ENCODE measurements at places on chromosomes 1 and 21. TPM values are rescaled to one million over a fixed set of nuclear protein-coding genes. Genes with fewer than 3 reads are reported as not detected.
A peak's percentile ranks its signal among the peaks of the same experiment; 100 is the strongest.

GRCh38 chr1:41521766-41522165 is 37.3 kb upstream of the EDN2 start:
- no peak for DNase-seq
- no peak overlapping the region for H3K27ac ChIP-seq
- no peaks in the 10 kb centered on the region for H3K27me3 ChIP-seq

- no peak for DNase-seq
- no peaks in the 10 kb centered on the region for H3K4me1 ChIP-seq
- no peaks in the 10 kb centered on the region for H3K27me3 ChIP-seq
- H3K27ac ChIP-seq = no peak overlapping the region
- no peak overlapping the region for H3K4me3 ChIP-seq
Observed at GRCh38 chr1:186627019-186627418, 53.2 kb downstream of the PTGS2 start.

GRCh38 chr1:112904071-112904830 is 51.7 kb downstream of the SLC16A1 start:
- H3K4me3 ChIP-seq = no peak overlapping the region
- no peak overlapping the region for H3K27ac ChIP-seq
- DNase-seq = no peak

DNA sequence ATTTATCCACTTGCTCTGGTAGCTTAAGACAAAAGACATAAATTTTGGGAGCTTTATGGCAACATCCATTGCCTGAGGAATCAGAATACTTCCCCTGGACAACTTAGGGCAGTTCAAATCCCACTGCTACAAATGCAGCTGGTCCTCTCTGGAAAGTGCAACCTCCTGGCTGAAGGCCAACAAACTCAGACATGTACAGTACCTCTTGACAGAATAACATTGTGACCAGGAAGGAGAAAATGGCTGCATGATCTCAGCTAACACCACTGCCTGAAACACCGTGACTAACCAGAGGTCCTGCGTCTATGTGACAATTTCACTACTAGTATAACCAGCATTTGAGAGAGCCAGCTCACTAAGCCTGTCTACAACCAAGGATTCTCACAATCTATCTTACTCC is 218.9 kb downstream of the CRB1 start:
- H3K27me3 ChIP-seq = no peaks in the 10 kb centered on the region
- no peak overlapping the region for H3K27ac ChIP-seq
- no peaks in the 10 kb centered on the region for H3K4me1 ChIP-seq
- no peak for DNase-seq
- H3K4me3 ChIP-seq = no peak overlapping the region
- H3K36me3 ChIP-seq = no peaks in the 10 kb centered on the region

DNA sequence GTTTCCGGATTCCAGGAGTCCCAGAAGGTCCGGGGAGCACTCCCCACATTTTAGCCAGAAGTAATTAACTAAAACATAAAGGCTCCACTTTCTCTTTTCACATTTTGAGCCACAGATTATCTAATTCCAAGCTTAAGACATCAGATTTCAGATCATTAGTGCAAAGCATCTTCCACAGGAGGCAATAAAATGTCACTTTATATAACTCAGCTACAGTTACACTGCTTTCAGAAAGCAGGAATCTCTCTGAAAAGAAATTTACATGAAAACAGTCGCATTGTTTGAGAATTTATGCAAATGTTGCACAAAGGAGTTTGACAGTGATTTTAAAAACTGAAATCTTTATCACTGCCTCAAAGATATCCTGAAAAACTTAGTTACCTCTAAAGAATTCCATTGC is 99.7 kb downstream of the LMO4 start:
- no peak overlapping the region for H3K4me3 ChIP-seq
- no peak for DNase-seq
- no peaks in the 10 kb centered on the region for H3K36me3 ChIP-seq
- H3K4me1 ChIP-seq = no peaks in the 10 kb centered on the region
- no peaks in the 10 kb centered on the region for H3K27me3 ChIP-seq

DNA sequence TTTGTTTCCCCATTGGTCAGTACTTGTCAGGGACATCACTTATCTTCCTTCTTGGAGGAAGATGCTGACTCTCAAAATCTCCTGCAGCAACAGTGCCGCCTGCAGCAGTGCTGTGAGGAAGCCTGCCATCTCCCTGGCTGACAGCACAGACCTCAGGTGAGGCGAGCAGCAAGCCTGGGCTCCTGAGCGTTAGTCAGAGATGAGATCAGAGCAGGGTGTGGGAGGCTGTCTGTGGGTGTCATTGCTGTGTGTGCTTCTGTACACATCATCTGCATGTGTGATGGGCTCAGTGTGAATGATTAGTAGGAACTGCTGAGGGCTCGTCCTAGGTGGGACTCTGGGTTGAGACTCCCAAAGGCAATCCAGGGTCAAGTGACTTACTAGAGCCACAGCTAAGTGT is 6.1 kb downstream of the STRIP1 start:
- no peak for DNase-seq
- no peak overlapping the region for H3K4me3 ChIP-seq
- H3K36me3 ChIP-seq = peaks cover 76% of the 10 kb centered on the region
- no peaks in the 10 kb centered on the region for H3K27me3 ChIP-seq

DNA sequence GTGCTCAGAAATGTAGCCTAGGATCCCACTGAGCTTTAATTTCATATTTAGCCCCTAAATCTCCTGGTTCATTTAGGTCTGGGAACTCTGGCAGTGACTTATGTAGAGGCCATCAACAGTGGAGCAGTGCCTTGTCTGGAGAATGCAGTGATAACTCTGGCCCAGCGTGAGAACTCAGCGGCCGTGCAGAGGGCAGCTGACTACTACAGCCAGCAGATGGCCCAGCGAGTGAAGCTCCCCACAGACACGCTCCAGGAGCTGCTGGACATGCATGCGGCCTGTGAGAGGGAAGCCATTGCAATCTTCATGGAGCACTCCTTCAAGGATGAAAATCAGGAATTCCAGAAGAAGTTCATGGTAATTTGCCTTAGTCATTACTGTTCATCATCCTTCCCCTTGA is 17.8 kb downstream of the GBP6 start:
- H3K27ac ChIP-seq = no peak overlapping the region
- no peaks in the 10 kb centered on the region for H3K4me1 ChIP-seq
- H3K36me3 ChIP-seq = no peaks in the 10 kb centered on the region
- H3K4me3 ChIP-seq = no peak overlapping the region
- DNase-seq = no peak

DNA sequence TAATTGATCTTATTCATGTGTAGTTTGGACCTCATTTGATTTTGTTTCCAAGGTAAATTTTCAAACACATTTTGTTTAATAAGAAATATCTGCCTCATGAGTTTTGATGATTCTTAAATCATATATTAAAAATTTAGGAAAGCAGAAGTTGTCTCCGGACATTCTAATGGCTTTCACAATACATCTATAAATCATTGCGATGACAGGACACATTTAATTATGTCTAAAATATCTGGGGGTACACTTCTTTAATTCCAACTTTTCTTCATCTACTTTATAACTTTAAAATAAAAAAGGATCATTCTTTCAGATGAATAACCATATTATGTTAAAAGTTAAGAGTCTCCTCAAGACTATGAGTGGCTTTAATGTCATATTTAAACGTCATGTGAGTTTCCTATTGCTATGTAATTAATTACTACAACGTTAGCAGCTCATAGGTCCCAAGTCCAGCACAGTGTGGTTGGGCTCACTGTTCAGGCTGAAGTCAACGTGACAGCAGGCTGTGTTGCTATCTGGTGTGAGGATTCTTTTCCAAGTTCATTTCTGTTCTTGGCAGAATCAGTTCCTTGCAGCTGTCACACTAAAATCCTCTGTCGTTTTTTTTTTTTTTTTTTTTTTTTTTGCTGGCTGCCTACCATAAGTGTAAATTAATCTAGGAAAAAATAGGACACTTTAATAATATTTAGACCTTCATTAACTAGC is 893.5 kb downstream of the LTN1 start:
- DNase-seq = no peak
- no peak overlapping the region for H3K27ac ChIP-seq
- H3K27me3 ChIP-seq = no peaks in the 10 kb centered on the region
- no peak overlapping the region for H3K4me3 ChIP-seq
- H3K36me3 ChIP-seq = no peaks in the 10 kb centered on the region

- no peaks in the 10 kb centered on the region for H3K36me3 ChIP-seq
- H3K27ac ChIP-seq = no peak overlapping the region
- no peak for DNase-seq
- no peaks in the 10 kb centered on the region for H3K27me3 ChIP-seq
- no peak overlapping the region for H3K4me3 ChIP-seq
- H3K4me1 ChIP-seq = no peaks in the 10 kb centered on the region
Observed at GRCh38 chr21:28337315-28337714, 655.4 kb downstream of the LTN1 start.

GRCh38 chr21:45019887-45020537 is 54.4 kb upstream of the ADARB1 start:
- H3K4me3 ChIP-seq = no peak overlapping the region
- H3K36me3 ChIP-seq = no peaks in the 10 kb centered on the region
- H3K27me3 ChIP-seq = peaks cover 14% of the 10 kb centered on the region
- no peak for DNase-seq

GRCh38 chr1:233393084-233393840 is 65.7 kb downstream of the MAP3K21 start:
- H3K27ac ChIP-seq = no peak overlapping the region
- H3K4me1 ChIP-seq = no peaks in the 10 kb centered on the region
- H3K4me3 ChIP-seq = no peak overlapping the region
- H3K27me3 ChIP-seq = peaks cover 9% of the 10 kb centered on the region

GRCh38 chr1:222525951-222526350 is 22.0 kb downstream of the HHIPL2 start:
- no peaks in the 10 kb centered on the region for H3K36me3 ChIP-seq
- no peak overlapping the region for H3K27ac ChIP-seq
- H3K4me3 ChIP-seq = no peak overlapping the region
- DNase-seq = no peak
- H3K27me3 ChIP-seq = no peaks in the 10 kb centered on the region

GRCh38 chr1:84715342-84716019 is 25.2 kb upstream of the SSX2IP start:
- no peak overlapping the region for H3K4me3 ChIP-seq
- no peaks in the 10 kb centered on the region for H3K36me3 ChIP-seq
- no peak overlapping the region for H3K27ac ChIP-seq
- no peaks in the 10 kb centered on the region for H3K27me3 ChIP-seq

DNA sequence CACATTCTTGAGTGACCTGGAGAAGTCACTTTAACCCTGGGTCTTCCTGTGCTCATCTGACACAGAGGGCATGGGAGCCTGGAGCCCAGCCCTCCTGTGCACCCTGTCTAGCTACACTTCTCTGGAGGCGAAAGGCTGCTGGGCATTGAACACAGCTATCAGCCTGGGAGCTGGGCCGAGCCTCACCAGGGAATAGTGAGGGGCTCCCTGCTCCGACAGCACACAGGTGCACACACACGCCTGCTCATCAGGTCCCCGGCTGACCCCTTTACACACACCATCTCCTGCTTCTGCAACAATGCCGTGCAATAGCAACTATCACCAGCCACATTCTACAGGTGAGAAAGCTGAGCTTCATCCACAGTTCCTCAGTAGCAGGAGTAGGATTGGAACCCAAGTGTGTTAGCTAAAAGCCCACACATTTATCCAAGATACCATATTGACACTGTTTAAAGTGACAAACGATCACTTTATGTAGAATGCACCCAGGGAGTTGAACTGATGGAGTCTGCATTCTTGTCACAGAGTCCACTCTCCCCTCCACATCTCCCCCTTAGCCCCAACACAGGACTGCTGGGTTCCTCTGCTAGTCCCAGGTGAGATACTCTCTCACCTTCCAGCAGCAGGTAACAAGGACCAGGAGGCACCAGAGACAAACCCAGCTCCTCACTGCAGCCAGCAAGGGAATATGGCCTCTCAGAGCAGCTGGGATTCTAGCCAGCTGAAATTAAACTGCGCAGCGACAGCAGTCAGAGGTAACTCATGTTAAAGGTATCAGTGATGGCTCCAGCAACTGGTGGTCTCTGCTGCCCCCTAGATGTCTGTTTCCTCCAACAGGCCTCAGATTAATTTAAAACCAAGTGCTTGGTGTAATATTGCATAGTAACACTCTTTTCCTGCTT is 18.3 kb upstream of the CAPN8 start:
- H3K4me1 ChIP-seq = no peaks in the 10 kb centered on the region
- no peak overlapping the region for H3K4me3 ChIP-seq
- no peaks in the 10 kb centered on the region for H3K36me3 ChIP-seq
- no peaks in the 10 kb centered on the region for H3K27me3 ChIP-seq
- DNase-seq = peak; percentile 34

DNA sequence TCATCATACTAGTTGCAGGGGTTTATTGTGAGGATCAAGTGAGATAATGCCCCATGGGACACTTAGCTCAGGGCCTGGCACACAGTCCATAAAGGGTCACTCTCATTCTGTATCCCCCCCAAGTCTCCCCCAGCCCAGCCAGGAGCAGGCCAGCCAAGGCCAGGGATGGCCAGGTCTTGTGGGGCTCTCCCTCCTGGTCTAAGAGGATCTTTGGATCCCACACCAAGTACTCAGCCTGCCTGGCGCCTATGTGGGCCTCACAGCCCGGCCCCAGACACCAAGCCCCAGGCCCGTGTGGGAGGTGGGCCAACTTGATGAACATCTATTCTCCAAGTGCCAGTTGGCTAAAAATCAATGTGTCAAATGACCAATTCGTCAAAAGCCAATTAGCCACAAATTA is 117.8 kb downstream of the GLIS1 start:
- no peaks in the 10 kb centered on the region for H3K4me1 ChIP-seq
- H3K4me3 ChIP-seq = no peak overlapping the region
- H3K27me3 ChIP-seq = no peaks in the 10 kb centered on the region
- no peak for DNase-seq
- no peaks in the 10 kb centered on the region for H3K36me3 ChIP-seq

- H3K4me1 ChIP-seq = no peaks in the 10 kb centered on the region
- H3K4me3 ChIP-seq = no peak overlapping the region
- H3K27me3 ChIP-seq = no peaks in the 10 kb centered on the region
- H3K36me3 ChIP-seq = no peaks in the 10 kb centered on the region
Observed at GRCh38 chr1:109191377-109191776, 22.3 kb upstream of the SARS1 start.

DNA sequence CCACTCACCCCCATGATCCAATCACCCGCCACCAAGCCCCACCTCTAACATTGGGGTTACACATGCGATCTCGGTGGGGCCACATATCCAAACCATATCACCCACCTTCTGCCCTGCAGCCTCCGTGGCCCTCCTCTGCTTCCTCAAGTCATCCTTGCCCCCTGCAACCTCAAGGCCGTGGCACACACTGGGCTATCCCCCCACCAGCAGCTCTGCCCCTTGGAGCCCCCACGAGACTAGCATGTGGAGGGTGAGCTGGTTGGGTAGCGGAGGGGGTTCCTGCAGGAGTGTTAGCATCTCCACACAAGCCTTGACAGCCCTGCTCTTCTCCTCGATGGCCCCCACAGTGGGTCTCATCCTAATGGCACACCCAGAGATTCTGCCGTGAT is 100.8 kb downstream of the TOMM20 start:
- H3K36me3 ChIP-seq = no peaks in the 10 kb centered on the region
- H3K4me3 ChIP-seq = no peak overlapping the region
- H3K4me1 ChIP-seq = no peaks in the 10 kb centered on the region
- no peak for DNase-seq

Gene FALEC
- total RNA-seq = not detected

Gene KLF17
- not detected for total RNA-seq

Gene NR0B2
- not detected for total RNA-seq

Gene PPFIA4
- total RNA-seq = 1.2 TPM

Gene CELA2B
- not detected for total RNA-seq

Data from CD8-positive, alpha-beta memory T cell (primary cell).